SHP77 (cell line): ENCODE measurements at places on chromosomes 11 and 22.

DNA sequence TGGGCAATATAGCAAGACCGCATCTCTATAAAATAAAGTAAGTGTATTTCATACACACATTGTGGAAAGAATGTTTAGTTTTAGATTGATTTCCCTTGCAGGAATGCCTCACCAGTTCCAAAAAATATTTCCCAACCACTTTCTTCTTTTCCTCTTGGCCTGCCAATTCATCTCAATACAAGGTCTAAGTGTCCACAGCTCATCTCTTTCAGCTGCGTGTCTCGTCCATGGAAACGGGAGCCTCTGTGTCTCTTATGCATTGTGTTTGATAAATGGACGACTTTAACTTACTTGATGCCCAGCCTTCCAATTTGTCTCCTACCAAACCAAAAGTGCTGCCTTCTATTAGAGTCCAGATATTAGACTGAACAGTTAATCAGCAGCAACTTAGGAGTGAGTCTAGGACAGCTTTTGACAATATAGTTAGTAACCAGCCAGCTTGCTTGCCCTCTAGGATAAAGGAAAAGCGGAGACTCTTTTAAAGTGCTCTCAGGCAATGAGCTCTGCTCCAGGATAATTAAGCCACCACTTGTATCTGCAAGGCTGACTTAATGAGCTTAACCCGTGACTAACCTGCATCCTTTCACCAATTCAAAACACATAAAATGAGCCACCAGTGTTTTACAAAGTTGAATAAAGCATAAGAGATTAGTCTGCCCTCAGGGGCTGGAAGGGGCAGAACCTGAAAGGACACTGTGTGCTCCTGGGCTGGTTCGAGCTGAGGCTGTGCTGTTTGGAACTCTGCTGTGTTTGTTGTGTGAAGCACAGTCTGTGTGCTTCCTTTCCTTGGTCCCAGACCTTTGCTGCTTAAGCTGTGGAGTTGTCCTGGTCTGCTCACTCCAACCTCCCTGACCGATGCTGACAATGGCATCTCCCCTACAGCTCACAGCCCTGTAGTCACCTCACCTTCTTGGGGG lies 27.5 kb downstream of the FBXO7 start:
- DNase-seq: no peak

DNA sequence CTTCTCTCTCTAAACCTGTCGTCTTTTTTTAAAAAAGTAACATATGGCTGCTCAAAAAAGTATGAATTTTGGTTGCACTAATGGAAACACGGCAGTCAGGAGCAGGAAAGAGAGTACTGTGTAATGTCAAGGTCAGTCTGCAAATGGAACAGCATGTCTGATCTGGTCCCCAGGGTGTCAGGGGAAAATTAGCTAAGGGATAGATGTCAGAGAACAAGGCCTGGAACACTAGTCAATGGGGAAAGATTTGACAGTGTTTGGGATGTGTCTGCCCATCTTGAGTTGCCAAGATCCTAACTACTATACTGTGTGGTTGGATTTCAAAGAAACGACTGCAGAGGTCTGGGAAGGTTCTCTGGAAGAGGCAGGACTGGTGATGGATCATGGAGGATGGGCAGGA lies 65.7 kb upstream of the PHOX2A start:
- DNase-seq: no peak

GRCh38 chr11:92324890-92325289 lies 100.3 kb downstream of the FAT3 start:
- DNase-seq: no peak

GRCh38 chr22:45475063-45475747 lies 27.5 kb upstream of the FBLN1 start:
- DNase-seq: no peak

DNA sequence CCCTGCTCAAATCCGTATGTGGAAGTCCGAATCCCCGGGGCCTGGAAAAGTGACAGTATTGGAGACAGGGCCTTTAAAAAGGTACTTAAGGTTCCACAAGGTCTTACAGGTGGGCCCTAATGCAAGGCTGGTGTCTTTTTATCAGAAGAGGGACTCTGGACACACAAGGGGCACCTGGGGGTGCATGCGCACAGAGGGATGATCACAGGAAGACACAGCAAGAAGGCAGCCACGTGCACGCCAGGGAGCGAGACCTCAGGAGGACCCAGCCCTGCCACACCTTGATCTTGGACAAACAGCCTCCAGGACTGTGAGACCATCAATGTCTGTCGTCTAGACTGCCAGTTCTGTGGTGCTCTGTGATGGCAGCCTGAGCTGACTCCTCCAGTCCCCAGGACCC lies 96.5 kb downstream of the SHANK2 start:
- DNase-seq: no peak

DNA sequence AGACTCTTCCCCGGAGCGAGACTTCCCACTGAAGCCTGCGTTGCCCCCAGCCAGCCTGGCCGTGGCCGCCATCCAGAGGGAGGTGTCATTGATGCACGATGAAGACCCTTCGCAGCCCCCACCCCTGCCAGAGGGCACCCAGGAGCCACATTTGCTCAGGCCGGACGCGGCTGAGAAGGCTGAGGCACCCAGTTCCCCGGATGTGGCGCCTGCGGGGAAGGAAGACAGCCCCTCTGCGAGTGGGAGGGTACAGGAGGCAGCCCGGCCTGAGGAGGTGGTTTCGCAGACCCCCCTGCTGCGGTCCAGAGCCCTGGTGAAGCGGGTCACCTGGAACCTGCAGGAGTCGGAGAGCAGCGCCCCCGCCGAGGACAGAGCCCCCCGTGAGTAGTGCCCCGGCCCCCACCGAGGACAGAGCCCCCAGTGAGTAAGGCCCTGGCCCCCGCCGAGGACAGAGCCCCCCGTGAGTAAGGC lies 6.4 kb downstream of the IRF7 start:
- DNase-seq: no peak

GRCh38 chr11:128695539-128696221 lies 1.8 kb downstream of the FLI1 start:
- DNase-seq: no peak

- DNase-seq: no peak
Observed at GRCh38 chr22:17281440-17281841, 62.2 kb upstream of the ADA2 start.

- DNase-seq: peak; percentile 59
Observed at GRCh38 chr11:112128483-112129121, 35.3 kb downstream of the IL18 start.

- no peak for DNase-seq
Observed at GRCh38 chr11:77450227-77450626, 23.7 kb downstream of the PAK1 start.

DNA sequence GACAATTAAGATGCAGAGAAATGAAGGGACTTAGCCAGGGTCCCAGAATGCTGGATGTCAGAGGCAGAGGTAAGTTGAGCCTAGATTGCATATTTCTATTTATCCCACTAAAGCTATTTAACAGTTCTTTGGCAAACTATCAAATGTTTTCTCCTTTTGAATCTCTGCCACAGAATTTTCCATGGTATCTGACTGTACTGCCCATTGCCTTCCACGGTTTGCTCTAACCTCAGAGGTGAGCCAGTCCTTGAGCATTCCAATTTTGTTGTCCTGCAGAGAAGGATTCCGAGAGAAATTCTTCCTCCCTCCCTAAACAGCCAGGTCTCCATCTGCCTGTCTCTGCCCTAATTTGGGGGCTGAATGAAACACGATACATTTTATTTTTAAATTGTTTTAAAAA lies 368.3 kb upstream of the SYN3 start:
- no peak for DNase-seq

DNA sequence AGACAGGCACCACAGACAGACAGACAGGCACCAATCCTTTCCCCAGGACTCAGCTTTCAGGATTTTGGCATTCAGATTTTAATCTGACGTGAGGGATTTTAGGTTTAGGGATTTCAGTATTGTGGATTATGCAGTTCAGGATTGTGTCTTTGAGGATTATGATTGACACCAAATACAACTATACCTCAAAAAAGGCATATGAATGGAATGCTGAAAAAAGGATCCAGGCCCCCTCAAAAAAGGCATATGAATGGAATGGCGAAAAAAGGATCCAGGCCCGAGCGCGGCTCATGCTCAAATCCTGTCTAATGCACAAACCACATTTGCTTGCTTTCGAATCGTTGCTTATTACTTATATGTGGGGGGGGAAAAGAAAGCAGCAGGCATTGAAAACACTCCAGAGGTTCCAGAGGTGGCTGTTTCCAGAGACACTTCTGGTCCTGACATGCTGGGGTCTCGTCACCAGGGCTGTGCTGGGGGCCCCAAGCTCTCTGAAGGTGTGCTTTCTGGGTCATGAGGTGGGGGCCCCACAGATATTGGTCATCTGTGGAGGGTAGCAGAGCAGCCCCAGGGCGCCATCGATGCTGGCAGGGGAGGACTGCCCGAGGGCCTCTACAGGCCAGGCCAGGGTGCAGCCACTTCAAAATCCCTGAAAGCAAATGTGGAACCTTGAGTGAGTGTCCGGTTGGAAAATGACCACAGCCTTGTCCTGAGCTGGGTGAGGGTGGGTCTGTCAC lies 16.8 kb upstream of the OSBPL5 start:
- no peak for DNase-seq

GRCh38 chr11:74971424-74971823 lies 17.3 kb upstream of the NEU3 start:
- DNase-seq: no peak

DNA sequence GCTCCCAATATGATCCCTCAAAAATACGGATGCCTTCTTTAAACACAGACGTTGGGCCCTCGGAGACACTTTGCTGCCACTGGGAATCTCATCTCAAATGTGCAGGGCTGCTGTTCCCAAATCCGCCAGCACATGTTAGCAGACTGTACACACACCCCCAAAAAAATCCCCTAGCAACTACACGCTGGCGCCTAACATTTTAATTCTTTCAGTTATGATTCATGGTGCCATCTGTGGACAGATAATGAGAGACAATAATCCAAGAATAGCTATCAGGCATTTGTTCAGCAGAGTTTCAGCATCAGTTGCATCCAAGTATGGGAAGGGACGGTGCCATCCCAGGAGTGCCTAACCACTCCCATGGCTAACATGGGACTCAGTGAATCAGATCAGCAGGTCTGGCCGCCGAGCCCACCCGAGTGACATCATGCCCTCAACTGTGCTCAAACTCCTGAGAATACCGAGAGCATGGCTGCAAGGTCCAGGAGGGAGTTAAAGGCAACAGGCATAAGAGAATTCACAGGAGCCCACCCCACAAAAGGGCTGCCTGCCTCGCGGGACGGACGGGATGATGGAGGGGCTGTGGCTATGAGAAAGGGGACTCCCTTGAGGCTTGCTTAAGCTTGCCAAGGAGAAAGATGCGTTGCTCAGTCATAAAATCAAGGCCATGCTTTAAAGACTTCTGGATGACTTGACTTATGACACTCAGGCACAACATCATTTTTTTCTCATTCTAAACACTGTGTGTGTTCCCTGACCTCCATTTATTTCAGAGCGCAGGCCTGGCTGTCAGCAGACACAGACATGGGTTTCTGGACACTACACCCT lies 337.0 kb downstream of the SHANK2 start:
- no peak for DNase-seq

DNA sequence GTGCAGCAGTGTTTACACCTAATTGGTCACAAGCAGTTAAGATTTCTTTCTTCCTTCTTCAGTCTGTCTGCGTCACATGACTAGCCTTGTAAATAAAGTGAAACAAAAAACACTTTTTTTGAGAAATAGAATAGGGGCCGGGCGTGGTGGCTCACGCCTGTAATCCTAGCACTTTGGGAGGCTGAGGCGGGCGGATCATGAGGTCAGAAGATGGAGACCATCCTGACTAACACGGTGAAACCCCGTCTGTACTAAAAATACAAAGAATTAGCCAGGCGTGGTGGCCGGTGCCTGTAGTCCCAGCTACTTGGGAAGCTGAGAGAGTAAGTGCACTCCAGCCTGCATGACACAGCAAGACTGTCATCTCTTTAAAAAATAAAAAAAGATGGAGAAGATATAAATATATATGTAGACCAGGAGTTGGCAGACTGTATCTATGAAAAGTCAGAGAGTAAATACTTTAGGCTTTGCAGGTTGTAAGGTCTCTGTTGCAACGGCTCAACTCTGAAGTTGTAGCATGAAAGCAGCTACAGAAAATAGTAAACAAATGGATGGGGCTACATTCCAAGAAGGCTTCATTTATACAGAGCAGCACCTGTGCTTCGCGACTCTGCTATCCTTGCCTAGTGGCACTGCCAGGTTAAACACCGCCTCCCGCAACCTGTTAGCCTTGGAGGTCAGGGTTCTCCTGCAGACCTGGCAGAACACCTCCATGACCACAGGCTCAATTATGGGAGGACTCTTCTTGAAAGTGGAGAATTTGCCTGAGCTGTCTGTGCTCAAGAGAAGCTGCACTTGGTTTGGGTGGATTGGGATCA lies 55.9 kb downstream of the PPP6R2 start:
- no peak for DNase-seq

DNA sequence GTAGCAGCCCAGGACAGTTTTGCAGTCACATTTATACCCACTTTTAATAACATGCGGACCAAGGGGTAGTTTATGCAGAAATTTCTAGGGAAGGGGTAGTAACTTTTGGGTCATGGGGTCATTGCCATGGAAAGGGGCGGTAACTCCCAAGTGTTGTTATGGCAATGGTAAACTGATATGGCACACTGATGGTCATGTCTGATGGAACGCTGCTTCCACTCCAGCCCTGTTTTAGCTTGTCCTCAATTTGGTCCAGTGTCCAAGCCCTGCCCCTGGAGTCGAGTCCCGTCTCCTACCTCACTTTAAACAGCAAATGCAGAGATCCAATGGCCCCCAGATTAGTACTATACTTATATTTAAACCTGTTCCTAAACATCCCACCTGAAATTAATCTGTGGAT lies 11.2 kb upstream of the SEC14L4 start:
- DNase-seq: no peak

DNA sequence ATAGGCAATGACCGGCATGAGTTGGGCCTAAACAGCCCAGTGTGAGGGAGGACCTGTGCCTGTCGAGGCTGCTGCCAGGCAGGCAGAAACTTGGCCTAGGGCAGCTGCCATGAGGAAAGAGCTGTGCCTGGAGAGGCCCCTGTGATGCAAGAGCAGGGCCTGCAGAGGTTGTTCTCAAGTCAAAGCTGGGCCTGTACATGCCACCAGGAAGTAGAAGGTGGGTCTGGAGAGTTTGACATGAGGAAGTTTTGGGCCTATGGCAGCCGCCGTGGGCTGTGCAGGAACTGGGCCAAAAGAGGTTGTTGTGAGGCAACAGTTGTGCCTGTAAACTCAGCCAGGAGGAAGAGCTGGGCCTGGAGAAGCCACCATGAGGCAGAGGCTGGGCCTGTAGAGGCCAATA lies 43.2 kb downstream of the OR4C45 start:
- DNase-seq: no peak

- peak; percentile 9 for DNase-seq
Observed at GRCh38 chr11:119222308-119222707, 16.2 kb downstream of the CBL start.

GRCh38 chr11:14132312-14132711 lies 169.8 kb downstream of the SPON1 start:
- DNase-seq: no peak

DNA sequence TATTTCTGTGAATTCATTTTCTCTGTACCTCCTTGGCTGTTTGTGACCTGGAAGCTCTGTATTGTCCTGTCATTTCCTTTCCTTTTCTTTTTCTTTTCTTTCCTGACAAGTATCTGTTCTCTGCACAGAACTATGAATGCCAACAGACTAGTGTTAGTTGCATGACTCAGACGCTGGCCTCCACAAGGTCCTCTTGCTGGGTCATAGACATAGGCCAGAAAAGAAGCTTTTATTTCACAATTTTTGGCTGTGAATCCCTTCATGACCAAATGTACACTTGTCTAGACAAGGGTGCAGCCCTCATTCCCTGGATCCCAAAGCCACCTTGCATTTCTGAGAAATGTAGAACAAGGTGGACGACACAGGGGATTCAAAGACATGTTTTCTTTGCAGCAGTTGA lies 104.1 kb upstream of the MTNR1B start:
- DNase-seq: no peak

GRCh38 chr11:14308114-14308896 lies 50.7 kb downstream of the RRAS2 start:
- DNase-seq: no peak
